CD4-positive, alpha-beta T cell treated with Interleukin-21 for 1 hour (primary cell): ENCODE measurements at places on chromosomes 2 and 18.

DNA sequence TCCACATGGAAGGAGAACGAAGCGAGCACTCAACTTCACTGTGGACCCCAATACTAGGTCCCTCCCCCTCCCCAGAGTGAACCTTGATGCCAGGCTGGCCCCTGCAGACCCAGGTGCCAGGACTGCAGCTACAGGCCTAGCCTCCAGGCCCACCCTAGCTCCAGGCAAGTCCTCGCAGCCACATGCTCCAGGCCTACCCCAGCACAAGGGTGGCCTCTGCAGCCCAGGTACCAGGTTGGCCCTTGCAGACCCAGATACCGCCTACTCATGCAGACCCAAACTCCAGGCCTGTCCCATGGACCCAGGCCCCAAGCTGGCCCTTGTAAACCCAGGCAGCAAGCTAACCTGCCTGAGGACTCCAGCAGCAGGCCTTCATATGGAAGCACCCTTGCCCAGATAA is 44.2 kb downstream of the KCNG2 start:
- DNase-seq, result no peak

DNA sequence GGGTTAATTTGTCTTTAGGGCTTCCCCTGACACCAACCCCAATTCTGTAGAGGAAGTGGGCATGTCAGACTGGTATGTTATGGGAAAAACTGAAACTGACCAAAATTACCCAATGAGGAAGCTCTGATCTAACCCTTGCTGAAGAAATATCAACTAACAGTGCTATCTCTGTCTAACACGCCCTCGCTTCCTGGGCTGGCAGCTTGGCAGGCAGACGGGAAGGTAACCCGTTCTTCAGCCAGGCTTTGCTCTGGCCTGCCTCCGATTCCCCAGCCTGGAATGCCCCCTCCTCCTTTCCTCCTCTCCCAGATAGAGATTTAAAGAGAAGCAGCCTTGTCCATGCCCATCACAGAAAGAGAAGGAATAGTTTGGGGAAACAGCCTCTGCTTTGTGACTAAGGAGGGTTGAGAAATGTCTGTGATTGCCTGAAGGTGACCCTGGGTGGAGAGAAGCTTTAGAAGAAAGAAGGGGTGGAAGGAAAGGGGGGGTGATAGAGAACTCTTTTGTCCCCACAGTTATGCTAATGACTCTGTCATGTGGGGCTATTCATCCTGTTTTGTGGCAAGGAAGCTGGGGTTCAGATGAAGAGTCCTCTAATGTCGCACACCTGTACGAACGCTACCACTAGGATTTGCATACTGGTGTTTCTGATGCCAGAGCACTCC is 15.4 kb downstream of the HK2 start:
- peak; percentile 68 for DNase-seq

DNA sequence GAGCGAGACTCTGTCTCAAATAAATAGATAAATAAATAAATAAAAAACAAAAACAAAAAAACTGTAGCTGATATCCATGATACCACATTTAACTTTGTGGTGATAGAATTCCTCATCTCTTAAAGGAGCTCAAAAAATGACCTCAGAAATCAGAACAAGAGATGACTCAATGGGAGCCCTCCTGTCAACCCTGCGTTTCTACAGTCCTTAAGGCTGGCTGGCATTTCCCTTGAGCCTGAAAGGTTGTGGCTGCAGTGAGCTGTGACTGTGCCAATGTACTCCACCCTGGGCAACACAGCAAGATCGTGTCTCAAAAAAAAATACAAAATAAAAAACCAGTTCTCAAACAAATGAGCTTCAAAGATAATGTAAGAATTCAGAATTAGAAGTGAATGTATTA is 40.4 kb downstream of the CHST9 start:
- DNase-seq, result no peak

DNA sequence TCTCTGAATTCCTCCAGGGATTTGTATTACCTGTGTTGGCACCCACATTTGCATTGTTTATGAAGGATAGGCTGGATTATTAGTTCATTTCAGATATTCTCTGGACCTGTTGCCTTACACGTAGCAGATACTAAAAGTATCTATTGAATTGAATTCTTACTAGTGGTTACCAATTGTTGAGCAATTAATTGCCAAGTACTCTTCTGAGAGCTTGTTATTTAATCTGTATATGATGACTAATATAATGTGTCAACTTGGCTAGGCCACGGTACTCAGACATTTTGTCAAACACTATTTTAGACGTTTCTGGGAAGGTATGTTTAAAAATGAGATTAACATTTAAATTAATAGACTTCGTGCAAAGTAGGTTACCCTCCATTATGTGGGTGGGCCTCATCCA is 2.5 kb upstream of the SPP2 start:
- DNase-seq, result no peak

- no peak for DNase-seq
Observed at GRCh38 chr2:97931118-97931857, 64.5 kb downstream of the TMEM131 start.

DNA sequence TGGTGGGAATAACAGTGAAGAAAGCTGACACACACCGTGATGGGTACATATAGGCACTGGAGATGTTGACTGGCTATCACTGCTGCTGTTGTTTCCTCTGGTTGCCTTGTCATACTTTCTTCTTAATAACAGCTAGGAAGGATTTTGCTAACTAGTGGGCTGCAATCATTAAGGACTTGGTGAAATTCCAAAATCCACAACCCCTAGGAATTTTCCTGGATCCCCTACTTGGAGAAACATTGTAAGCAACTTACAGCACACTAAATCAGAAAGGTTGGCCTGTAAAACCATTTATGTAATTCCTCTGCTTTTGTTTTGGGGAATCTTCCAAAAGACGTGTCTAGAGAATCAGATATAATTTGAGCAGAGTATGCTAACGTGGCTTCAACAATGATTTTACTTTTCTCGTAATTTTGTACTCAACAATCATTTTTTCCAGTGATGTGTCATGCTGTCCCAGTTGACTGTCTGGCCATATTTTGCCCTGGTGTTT is 8.0 kb upstream of the COL3A1 start:
- no peak for DNase-seq

DNA sequence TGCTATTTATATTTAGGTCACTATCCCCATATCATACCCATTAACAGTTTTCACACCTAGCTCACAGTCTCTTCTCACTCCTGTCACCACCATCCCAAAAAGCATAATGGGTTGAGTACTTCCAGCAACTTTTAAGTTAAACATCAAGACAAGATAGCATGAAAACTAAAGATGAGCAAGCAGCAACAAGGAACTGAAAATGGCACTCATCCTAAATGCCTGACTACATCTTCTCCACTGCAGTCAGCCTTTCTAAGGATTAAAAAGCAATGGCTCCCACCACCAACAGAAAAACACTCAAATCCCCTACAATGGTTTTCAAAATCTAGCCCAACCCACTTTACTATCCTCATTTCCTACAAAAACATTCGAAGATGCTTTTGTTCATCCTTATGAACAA is 38.2 kb downstream of the CUL3 start:
- no peak for DNase-seq

GRCh38 chr2:222232839-222233238 is 66.0 kb downstream of the PAX3 start:
- DNase-seq, result no peak

GRCh38 chr2:13193900-13194299 is 477.2 kb downstream of the TRIB2 start:
- DNase-seq, result no peak

GRCh38 chr2:227082286-227082685 is 81.7 kb downstream of the COL4A4 start:
- no peak for DNase-seq

DNA sequence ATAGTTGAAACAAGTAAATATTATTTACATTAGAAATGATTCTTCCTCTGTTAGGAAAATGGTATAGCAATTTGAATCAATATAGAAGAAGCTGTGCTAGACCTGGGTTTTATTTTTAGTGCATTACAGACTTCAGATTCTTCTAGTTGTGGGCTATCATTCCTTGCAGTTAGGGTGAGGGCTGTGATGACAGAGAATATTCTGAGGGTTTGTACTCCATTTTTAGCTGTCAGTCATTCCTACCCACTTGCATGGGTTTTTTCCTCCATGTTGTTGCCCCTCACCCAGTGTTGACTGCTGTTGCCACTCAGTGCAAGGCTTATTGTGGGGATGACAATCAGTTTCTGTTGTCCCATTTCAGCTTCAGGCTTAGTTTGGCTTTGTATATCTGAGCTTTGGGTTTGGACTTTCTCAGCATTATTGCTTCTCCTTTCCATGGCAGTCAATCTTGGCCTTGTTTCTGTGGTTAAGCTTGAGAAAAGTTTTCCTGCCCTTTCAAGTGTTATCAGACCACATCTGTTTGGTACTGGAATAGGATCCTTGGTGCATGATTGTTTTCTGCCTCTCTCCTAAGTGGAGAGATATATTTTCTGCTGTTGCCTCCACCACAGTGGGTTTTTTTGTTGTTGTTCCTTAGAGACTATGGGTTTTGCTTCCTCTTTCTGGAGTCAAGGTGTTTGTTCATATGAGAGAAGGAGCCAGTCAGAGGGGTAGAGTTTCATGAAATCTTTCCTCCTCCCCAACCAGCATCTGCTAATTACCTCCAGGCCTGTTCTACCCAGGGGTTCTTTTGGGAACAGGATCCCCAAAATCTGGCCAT is 312.7 kb upstream of the CWC22 start:
- DNase-seq, result no peak

GRCh38 chr2:185510060-185510459 is 228.5 kb upstream of the FSIP2 start:
- no peak for DNase-seq

GRCh38 chr2:240369801-240370585 is 65.5 kb upstream of the GPC1 start:
- no peak for DNase-seq

DNA sequence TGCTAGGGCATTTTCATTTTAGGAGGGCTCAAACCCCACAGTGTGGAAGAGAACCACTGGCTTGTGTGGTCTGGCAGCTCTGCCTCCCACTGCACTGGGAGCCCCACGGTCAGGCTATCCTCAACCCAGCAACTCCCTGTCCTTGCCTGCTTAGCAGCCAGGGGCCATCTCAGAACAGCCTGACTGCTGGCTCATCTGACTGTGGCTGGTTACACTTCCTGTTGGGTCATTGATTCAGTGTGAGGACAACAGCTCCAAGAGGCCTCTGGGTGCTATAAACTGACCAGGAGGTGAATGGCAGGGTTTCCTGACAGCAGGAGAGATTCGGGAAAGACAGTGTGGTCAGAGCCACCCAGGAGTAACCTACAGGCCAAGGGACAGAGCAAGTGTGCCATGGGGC is 40.1 kb downstream of the AMER3 start:
- DNase-seq, result no peak

- no peak for DNase-seq
Observed at GRCh38 chr2:138468617-138469016, 33.0 kb upstream of the SPOPL start.

GRCh38 chr2:66127656-66128055 is 307.3 kb upstream of the MEIS1 start:
- no peak for DNase-seq

GRCh38 chr18:55863876-55864275 is 275.9 kb upstream of the TCF4 start:
- DNase-seq, result no peak

- DNase-seq, result no peak
Observed at GRCh38 chr2:229407170-229407569, 136.1 kb upstream of the PID1 start.

GRCh38 chr2:54680397-54681041 is 42.9 kb upstream of the EML6 start:
- DNase-seq, result no peak

- DNase-seq, result no peak
Observed at GRCh38 chr2:39491653-39492052, 54.6 kb upstream of the MAP4K3 start.

DNA sequence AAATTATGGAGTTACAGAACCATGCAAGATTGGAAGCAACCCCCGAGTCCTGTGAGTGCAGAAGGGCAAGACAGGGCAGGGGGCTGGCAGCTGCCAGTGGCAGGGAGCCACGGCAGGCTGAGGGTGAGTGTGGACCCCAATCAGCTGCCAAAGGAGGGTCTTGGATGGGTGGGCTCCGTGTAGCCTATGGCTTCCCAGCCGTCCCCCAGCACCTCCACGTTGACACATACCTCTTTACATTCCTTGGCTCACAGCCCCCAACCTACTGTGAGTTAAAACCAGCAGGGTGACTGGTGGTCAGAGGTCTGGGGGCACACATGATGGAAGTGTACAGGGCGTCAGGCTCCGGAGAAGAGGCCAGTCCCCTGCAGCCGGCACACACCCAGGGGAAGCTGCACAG is 60.9 kb upstream of the SALL3 start:
- no peak for DNase-seq

- DNase-seq, result no peak
Observed at GRCh38 chr18:55786651-55787272, 198.8 kb upstream of the TCF4 start.

- no peak for DNase-seq
Observed at GRCh38 chr2:180481998-180482397, 474.9 kb upstream of the CWC22 start.

- DNase-seq, result no peak
Observed at GRCh38 chr2:84131278-84131830, 327.7 kb downstream of the SUCLG1 start.

- no peak for DNase-seq
Observed at GRCh38 chr18:79985172-79985571, 3.2 kb downstream of the TXNL4A start.

DNA sequence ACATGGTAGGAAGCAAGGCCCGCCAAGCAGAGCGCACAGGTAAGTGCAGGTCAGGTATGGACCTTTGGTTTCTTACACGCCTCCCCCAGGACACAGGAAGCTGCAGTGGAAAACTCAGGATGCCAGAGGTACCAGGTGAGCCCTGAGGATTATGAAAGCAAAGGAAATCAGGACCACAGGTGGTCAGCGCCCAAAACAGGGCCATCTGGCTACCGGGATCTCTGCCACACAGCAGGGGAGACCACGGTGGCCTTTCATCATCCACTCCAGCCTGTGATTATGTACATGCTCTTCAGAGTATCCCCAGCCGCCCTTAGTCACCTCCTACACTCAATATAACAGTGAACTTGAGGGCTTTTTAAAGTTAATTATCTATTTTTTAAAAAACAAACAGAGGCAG is 125.5 kb upstream of the EPC2 start:
- DNase-seq, result no peak

- DNase-seq, result no peak
Observed at GRCh38 chr18:74633652-74634352, 36.1 kb downstream of the ZNF407 start.

- no peak for DNase-seq
Observed at GRCh38 chr2:219122202-219122980, 38.2 kb downstream of the NHEJ1 start.

DNA sequence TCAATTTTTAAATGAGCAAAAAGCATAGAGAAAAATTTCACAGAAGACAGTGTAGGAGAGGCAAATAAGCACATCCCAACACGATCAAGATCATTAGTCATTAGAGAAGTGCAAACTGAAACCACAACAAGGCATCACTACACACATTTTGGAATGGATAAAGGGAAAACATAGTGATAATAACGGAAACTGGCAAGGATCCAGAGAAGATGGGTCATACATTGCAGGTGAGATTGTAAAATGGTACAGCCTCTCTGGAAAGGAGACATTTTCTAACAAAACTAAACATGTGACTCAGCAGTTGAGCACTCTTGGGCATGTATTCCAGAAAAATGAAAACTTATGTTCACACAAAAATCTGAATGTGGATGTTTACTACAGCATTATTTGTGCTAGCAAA is 98.3 kb upstream of the TMEM17 start:
- DNase-seq, result no peak
